ENCODE measurements at places on chromosomes 12 and 14.

- no peak for DNase-seq
Measured at GRCh38 chr14:95700221-95700976, 13.5 kb downstream of the TCL1A start.

DNA sequence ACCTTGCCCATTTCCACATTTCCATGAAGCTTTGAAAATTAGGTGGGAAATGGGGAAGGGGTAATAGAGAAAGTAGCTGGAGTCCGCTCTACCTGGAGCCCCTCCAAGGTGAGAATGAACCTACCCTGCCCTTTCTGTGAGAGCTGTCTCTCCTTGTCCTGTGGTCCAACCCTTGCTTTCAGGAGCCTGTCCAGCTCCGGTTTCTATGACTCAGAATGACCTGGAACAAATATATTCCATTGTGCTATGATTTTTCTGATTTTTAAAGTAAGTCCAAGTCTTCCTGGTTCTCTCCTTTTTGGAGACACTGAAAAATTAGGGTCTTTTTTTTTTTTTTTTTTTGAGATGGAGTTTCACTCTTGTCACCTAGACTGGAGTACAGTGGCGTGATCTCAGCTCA lies 89.1 kb upstream of the VASH1 start:
- DNase-seq, result no peak

- DNase-seq, result no peak
Measured at GRCh38 chr12:124318278-124319020, 23.6 kb downstream of the RFLNA start.

DNA sequence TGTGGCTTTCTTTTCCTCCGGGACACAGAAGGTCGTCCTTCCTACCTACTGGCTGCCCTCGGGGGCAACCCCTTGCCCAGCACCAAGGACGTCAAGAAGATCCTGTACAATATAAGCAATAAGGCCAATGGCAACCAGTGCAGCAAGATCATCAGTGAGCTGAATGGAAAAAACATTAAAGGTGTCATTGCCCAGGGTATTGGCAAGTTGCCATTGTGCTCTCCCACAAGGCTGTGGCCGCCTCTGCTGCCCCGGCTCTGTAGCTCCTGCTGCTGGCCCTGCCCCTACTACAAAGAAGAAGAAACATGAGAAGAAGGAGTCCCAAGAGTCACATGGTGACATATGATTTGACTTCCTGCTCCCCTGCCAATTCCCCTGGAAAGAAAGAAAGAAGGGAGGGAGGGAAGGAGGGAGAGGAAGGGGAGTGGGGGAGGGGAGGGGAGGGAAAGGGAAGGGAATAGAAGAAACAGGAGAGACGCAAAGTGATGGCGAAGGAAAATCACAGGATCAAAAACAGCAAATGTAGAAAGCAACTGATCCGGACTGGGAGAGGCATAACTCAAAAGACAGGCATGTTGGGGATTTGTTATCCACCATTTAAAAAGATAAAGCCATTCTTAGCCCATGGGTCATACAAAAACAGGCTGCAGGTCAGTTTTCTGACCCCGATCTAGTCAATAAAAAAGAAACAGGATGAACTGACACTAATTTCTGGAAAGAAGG lies 61.3 kb upstream of the RESF1 start:
- no peak for DNase-seq

- DNase-seq, result no peak
Measured at GRCh38 chr12:89393551-89394121, 41.3 kb upstream of the DUSP6 start.

GRCh38 chr14:79511146-79511545 lies 700.2 kb downstream of the DIO2 start:
- no peak for DNase-seq

DNA sequence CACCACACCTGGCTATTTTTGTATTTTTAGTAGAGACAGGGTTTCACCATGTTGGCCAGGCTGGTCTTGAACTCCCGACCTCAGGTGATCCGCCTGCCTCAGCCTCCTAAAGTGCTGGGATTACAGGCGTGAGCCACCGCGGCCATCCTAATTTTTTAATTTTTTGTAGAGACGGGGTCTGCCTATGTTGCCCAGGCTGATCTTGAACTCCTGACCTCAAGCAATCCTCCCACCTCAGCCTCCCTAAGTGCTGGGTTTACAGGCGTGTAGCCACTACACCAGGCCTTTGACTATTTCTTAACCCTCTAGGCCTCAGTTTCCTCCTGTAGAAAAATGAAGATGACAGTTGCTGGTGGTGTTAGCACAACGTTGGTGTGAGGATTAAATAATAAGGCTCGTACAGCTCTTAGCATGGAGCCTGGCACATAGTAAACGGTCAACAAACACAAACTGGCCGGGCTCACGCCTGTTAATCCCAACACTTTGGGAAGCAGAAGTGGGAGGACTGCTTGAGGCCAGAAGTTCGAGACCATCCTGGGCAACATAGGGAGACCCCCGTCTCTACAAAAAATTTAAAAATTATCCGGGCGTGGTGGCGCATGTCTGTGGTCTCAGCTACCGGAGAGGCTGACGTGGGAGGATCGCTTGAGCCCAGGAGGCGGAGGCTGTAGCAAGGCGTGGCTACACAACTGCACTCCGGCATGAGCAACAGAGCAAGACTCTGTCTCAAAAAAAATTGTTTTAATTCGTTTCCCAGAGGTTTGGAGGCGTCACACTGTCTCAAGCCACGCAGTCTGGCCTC lies 979 bp downstream of the DDX54 start:
- DNase-seq, result no peak

DNA sequence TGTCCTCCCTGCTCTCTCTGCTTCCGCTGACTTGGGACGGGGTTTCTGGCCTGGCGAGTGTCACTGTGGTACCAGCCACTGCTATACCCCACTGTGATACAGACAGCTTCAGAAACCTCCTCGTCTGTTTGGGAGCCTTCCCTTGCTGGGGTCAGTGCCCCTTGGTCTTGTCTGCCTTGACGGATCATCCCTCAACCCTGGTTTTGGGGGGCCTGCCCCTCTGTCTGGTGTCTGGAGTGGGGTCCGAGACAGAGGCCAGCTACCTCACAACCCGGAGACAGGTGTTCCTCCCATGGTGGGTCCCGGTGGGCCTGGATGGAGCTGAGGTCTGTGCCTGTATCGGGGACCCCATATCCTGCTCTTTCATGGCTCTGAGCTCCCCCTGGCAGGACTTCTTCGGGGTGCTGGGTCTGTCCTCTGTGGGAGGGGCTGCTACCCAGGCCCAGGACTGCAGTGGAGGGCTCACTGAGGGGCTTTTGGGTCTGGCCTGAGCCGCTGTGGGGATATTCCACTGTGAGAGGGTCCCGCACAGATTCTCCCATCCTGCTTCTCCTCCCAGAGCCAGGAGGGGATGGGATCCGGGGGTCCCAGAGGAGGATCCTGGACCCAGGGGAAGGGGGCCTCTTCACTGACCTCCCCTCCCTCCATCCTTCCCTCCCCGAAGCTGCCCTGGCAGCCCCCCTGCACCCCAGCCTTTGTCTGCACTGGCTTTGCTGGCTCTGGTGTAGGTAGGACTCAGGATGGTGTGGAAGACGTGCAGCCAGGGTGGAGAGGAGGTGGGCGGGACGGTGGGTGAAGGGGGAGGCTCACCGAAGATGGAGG lies 365.5 kb downstream of the TMEM121 start:
- DNase-seq, result no peak

GRCh38 chr14:104171029-104171697 lies 32.8 kb downstream of the KIF26A start:
- no peak for DNase-seq

GRCh38 chr12:24864796-24865125 lies 84.1 kb downstream of the BCAT1 start:
- DNase-seq, result no peak

- no peak for DNase-seq
Measured at GRCh38 chr14:88535813-88536212, 19.0 kb downstream of the PTPN21 start.

DNA sequence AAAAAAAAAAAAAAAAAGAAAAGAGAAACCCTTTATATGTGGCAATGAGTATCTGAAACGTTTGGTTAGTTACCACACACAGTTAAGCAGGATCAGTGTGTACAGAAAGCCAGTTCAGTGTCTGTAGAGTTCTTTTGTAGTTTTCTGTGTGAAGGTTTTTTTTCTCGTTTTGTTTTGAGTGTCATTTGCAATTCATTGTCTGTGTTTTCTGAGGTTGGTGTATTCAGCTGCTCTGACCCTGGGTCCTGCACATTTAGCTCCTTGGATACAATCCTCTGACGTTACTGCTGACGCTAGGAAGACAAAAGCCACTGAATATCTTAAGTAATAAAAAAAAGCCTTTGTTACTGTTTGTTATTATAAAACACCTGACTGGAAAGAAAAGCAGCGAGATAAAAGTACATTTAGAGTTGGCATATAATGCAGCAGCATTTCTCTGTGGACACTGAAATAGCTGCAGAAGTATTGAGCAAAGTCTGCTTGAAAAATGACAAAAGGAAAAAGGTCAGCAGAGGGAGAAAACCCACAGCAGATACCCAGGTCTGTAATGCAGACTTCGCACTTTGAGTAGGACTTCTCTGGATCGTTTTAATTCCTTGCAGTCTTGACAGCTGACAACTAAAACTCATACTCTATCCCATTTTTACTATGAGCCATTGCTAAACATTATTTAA lies 89.0 kb downstream of the POLR3B start:
- DNase-seq, result no peak

- no peak for DNase-seq
Measured at GRCh38 chr14:28966416-28967233, 200.0 kb downstream of the FOXG1 start.

GRCh38 chr14:73260574-73260973 lies 23.3 kb downstream of the PAPLN start:
- no peak for DNase-seq

GRCh38 chr12:27999521-27999920 lies 27.0 kb upstream of the PTHLH start:
- no peak for DNase-seq

GRCh38 chr14:103031956-103032355 lies 25.4 kb downstream of the CDC42BPB start:
- DNase-seq, result no peak

DNA sequence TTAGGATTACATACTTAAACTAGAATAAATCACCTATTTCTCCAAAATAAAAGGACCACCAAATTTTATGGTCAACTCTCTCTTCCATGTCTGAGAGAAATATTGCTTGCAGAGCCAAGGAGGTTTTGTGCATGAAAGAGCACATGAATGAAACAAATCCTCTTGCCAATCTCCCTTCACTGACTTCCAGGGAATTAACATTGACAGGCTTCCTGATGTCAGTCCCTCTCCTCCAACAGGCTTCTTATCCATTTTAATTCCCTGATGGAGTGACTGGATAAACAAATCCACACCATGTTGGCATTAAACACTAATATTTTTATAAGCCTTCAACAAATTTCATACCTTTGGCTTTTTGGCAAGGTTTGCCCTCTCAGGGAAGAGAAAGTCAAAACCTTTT lies 45.3 kb upstream of the CNTN1 start:
- DNase-seq, result no peak

All from renal cortex interstitium (tissue), 15 donors.